ENCODE measurements at places on chromosomes 3 and 15.

- no peak for DNase-seq
These were observed 8.0 kb upstream of the ACAP2 start for GRCh38 chr3:195450731-195451229.

DNA sequence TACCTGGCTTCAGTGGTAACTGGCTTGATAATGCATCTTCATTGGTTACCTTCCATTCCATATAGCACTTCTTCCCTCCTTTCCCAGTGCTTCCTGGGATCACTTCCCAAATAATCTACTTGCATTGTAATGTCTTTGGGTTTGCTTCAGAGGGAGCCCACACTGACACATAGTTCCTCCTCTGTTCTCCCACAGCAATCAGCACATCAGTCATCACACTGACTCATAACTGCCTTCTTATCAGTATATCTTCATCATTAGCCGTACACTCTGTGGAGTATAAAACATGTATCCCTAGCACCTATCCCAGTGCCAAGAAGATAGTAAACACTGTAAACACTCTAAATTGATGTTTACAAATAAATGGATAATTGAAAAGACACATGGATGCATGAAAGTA, 91.4 kb upstream of the SCN10A start:
- no peak for DNase-seq

DNA sequence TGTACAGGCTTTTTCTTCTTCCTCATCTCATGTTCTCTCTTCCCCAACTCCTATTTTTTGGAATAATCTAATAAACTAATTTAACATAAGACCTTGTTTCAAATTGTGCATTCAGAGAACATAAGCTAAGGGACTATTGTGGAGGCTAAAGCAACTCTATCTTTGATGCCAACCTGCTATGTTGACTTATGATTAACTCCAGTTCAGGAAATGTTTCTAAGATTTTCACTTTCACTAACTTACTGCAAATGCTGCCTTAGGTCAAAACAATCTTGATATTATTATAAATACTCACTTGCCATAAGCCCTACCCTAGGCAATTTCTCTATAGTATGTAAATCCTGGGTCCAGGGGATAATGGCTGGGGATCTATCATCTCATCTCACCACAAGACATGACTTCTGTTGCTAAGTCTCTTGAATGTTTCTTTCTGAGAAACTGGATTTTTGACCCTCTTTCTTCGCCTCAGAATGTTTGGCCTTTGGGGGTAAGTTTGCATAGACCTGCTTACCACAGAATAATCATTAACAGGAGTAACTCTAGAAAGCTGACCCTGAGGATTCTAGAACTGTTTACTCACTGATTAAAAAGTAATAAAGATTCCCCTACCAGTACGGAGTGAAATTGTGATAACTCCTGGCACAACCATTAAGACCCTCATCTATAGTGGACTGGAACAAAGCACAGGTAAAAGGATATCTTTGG, 768.1 kb downstream of the GBE1 start:
- DNase-seq, result no peak

- no peak for DNase-seq
These were observed 306.0 kb downstream of the WDR72 start for GRCh38 chr15:53453253-53454105.
